Left lobe of liver (tissue), 2 donors: ENCODE measurements at places on chromosomes 2 and 18. TPM values are rescaled to one million over a fixed set of nuclear protein-coding genes. Genes with fewer than 3 reads are reported as not detected.

IL36RN gene
- total RNA-seq = not detected

- DNase-seq = no peak
Observed at GRCh38 chr2:8954990-8955389, 48.5 kb downstream of the MBOAT2 start.

DNA sequence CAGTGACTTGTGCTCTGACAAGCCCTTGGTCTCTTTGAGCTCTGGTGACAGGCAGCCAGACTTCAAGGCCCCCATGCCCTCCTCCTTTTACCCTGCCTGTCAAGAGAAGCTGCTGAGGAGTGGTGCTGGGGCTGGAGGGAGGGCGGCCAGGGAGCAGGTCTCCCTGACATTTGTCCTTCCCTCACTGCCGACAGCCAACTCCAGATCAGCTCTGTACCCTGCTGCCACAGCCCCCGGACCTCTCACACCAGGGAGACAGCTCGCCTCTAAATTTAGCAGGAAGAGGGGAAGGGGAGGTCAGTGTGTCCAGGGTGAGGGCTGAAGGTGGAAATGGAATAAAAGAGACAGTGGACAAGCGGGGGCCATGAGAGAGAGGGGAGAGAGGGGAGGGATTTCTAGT, 155.8 kb downstream of the TDRD15 start:
- no peak for DNase-seq

DNA sequence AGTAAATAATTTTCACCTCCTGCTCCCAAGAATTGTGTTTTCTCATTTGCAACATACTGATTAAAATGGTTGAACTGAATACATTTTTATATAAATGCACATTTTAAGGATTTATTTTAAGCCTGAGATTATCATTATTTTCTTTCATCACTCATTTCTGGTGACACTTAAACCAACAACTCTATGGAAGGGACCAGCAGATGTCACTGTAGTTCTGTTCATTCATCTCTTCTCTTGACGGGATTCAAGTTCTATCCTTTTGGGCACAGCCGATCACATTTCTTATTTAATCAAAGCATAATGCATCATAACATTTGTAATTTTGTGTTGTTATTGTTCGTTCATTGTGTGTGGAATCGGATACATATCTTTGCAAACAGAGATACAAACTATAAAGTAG, 417.9 kb downstream of the HRH4 start:
- no peak for DNase-seq

SP5 gene
- 2.6 TPM for total RNA-seq

LOXL3 gene
- 0.86 TPM for total RNA-seq

GRCh38 chr2:12651641-12652040, 65.1 kb upstream of the TRIB2 start:
- no peak for DNase-seq

DNA sequence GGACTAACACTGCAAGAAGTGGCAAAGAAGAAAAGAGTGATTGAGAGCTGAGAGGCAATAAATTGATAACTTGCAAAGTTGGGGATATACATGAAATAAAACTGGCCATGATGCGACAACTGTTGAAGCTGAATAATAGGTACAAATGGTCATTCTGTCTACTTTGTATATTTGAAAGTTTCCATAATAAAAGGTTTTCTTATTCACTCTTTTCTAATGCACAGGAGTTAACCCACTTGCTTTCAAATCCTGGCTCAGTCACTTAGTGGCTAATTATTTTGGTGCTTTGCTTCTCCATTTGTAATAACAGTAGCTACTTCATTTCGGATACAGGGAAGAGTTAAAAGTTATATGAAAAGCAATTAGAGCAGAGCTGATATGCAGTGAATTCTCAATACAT, 159.7 kb upstream of the WDSUB1 start:
- no peak for DNase-seq

DNA sequence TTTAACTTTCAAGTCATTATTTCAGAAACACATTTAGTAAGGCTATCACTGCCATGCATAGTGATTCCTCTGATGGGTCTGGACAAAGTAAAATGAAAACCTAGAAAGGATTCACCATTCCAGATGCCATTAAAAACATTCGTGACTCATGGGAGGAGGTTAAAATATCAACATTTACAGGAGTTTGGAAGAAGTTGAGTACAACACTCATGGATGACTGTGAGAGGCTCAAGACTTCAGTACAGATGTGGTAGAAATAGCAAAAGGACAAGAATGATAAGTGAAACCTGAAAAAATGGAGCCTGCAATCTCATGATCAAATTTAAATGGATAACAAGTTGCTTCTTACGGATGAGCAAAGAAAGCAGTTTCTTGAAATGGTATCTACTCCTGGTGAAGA, 5.8 kb upstream of the TWSG1 start:
- DNase-seq = no peak

DNA sequence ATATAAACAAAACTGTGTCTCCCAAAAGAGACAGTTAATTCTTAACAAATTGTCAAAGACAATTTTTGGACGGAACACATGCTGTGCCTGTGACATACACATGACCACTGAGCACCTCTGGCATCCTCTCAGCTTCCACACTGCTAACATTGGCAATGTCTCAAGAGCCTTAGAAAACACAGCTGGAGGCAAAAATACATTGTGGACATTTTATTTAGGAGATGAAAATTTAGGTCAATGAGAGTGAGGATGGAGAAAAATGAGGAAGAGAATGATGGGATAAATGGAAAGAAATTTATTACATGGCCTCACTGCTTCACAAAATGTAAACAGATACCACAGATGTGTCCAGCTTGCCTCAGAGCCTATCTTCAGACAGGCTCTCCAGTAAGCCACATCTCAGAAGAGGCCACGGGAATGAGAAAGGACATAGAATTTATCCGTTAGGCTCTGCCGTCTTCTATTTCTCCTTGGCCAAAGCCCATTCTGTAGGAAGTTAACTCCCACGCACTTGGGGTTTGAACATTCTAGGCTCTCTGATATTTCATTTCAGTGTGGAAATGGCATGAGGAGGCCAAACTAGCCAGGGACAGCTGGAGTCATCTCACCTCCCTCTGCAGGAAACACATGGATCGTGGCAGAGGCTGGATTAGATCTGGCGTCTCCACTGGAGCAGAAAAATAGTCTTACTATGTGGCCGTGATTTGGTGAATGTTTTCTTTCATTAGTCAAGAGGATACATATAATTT, 519.4 kb upstream of the DSEL start:
- no peak for DNase-seq

- DNase-seq = no peak
Observed at GRCh38 chr2:129728035-129728972, 251.2 kb upstream of the RAB6C start.

PDCD1 gene
- 0.18 TPM for total RNA-seq

- DNase-seq = no peak
Observed at GRCh38 chr18:55795101-55795669, 207.2 kb upstream of the TCF4 start.

GRCh38 chr2:235510318-235510717, 16.5 kb downstream of the AGAP1 start:
- no peak for DNase-seq

MPP4 gene
- not detected for total RNA-seq
